Mesenchymal stem cell (in vitro differentiated cells and primary cell): ENCODE measurements at places on chromosomes 1 and 21.

- DNase-seq = no peak
These were observed 4.1 kb downstream of the SH3BP5L start for GRCh38 chr1:248821641-248822040.

GRCh38 chr1:22334860-22335550 lies 116.6 kb upstream of the ZBTB40 start:
- no peak for DNase-seq

DNA sequence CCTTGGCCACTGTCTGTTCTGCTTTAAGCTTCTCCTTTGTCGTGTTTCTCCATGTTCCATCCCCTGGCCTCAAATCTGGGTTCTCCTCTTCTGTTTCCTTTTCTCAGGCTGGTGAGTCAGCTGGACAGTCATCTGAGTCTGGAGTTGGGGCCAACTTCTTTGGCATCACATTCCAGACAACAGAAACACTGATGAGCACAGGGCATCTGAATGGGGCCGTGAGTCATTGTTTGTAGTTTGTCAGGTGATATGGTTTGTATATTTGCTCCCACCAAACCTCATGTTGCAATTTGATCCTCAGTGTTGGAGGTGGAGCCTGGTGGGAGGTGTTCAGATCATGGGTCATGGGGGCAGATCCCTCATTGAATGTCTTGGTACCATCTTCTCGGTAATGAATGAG lies 14.3 kb upstream of the OLIG2 start:
- peak; percentile 59 for DNase-seq

GRCh38 chr21:38267991-38268863 lies 11.4 kb downstream of the KCNJ15 start:
- DNase-seq = no peak

- peak; percentile 16 for DNase-seq
These were observed 59.9 kb upstream of the FBXO28 start for GRCh38 chr1:224054012-224054411.

DNA sequence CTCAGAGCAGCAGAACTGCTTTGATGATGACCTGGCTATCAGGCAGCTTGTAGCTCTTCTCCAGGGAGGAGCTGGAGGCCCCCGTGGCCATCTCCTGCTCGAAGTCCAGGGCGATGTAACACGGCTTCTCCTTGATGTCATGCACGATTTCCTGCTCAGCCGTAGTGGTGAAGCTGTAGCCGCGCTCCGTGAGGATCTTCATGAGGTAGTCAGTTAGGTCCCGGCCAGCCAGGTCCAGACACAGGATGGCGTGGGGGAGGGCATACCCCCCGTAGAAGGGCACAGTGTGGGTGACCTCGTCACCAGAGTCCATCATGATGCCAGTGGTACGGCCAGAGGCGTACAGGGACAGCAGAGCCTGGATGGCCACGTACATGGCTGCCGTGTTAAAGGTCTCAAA lies 18.3 kb upstream of the TP53BP2 start:
- no peak for DNase-seq

- DNase-seq = no peak
These were observed 35.0 kb downstream of the SOX13 start for GRCh38 chr1:204107892-204108291.

DNA sequence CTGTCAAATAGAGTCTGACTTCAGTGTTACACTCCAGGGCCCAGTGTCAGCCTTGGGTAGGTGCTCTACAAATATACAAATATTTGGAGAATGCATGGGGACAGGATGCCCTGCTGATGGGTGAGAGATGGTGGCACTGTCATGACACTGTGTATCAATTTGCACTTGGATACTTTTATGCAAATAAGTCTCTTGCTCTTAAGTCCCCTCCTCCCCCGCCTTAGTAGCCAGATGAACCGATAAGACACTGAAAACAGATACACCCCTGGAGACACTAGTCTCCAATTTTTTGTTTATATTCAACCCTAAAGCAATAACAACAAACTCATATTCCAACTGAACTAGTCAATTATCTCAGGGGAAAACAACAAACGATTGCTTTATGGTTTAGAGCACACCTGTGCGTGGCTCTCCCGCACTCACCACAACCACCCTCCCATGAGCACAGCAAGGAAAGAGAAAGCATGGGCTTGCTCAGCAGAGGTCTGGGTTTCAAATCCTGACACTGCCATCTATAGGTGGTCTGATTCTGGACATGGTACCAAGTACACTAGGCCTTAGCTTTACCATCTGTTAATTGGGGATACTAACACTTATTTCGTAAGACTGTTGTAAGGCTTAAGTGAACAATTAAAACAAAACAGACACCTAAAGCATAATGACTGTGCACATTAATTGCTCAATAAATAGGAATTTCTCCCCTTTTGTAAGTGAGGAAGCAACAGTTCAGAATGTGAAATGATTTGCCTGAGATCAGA lies 50.3 kb downstream of the HIVEP3 start:
- DNase-seq = no peak

GRCh38 chr1:169460191-169460833 lies 25.4 kb downstream of the SLC19A2 start:
- DNase-seq = no peak

DNA sequence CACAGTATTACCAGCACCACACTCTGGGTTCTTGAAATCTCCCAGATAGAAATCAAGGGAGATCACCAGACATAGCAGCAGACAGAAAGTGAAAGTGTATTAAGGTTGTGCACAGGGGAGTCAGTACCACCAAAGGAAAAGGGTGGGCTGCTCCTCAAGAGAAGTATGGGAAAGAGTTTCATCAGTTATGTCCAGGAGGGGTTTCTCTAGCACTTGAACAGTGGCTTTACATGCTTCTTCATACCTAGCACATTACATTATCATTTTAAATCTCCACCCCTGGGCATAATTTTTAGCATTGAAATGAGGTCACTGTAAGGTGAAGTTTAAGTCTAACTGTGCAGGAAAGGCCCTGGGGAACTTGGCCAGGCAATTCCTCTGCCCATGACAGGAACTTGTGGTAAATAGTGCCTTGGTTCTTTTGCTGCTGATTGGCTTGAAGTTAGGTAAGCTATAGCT lies 601.0 kb downstream of the NUF2 start:
- DNase-seq = peak; percentile 2

GRCh38 chr1:2165646-2166045 lies 28.9 kb downstream of the FAAP20 start:
- no peak for DNase-seq

- DNase-seq = peak; percentile 18
These were observed 175.7 kb downstream of the HHIPL2 start for GRCh38 chr1:222372221-222372620.

- DNase-seq = peak; percentile 38
These were observed 35.5 kb upstream of the HHAT start for GRCh38 chr1:210293171-210293607.

GRCh38 chr21:33557447-33557846 lies 14.6 kb downstream of the SON start:
- no peak for DNase-seq

GRCh38 chr1:100213141-100213540 lies 35.1 kb upstream of the LRRC39 start:
- no peak for DNase-seq

DNA sequence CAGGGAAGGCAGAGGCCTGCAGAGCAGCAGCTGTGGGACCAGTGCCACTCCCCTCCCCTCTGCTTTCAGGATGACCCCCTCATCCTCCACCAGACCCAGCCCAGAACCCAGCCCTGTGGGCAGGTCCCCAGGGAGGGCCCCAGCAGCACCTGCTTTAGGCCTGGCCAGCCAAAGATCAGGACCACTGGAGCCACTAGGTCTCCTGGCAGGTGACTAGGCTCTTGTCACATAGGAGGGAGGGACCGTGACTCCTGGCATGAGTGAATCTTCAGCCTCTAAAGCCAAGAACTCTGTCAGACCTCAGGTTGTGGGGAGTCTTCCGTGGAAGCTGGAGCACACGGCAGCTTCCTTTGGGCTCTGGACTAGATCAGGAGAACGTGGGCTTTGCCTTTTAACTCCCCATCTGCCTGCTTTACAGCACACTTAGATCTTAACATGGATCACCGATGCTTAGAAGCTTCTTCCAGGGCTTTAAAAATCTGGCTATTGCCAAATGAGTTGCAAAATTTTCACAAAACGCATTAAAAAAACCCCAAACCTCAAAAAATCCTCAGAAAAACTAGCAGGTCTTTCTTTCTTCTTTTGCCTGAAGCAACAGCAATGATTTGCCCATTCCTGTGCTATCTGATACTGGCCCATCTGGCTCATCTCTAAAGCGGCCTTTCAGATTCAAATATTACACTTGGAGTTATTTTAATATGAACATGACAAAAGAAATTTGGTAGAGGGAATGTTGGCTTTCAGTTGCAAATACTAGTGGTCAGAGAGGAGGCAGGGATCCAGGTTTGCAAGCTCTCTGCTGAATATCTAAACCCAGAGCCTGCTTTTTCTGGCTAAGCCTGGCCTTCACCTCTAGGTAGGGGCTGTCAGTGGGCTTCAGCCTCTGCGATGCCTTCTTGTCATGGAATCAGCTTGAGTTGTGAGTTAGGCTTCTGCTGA lies 235.2 kb downstream of the SDCCAG8 start:
- no peak for DNase-seq

DNA sequence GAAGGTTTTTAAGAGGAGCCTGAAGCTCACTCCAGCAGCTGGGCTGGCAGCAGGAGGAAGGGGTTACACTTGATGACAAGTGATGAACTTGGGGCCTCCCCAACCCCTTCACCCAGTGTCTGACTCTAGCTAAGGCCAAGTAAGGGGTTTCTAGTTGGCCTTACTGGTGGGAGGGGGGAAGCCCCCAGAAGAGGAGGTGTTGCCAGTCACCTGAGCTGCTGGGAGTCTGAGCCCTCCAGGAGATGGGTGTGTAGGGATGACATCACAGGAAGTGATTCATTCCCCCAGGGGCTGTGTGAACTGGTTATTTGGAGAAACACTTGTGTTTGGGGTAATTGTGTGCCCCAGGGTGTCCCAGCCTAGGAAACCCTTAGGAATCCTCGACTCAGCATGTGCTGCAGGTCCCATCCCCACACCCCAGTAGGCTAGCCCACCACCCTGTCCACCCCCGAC lies 3.1 kb downstream of the PADI1 start:
- peak; percentile 75 for DNase-seq

DNA sequence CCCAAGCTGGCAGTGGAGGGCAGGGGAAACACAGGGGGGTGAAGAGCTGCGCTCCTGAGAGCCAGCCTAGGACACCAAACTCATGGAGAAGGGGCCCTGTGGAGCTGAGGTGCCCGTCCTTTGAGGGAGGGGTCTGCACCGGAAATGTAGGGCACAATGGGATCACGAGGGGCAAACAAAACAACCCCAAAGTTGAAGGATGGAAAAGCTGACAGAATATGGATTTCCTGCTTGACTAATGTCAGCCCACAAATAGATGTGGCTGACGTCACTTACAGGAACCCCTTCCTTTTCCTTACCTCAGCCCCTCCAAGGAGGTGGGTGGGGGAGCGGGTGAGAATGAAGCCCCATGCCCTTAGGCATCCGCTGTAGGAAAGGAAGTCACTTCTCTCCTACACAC lies 110.9 kb downstream of the KCNN3 start:
- DNase-seq = no peak

DNA sequence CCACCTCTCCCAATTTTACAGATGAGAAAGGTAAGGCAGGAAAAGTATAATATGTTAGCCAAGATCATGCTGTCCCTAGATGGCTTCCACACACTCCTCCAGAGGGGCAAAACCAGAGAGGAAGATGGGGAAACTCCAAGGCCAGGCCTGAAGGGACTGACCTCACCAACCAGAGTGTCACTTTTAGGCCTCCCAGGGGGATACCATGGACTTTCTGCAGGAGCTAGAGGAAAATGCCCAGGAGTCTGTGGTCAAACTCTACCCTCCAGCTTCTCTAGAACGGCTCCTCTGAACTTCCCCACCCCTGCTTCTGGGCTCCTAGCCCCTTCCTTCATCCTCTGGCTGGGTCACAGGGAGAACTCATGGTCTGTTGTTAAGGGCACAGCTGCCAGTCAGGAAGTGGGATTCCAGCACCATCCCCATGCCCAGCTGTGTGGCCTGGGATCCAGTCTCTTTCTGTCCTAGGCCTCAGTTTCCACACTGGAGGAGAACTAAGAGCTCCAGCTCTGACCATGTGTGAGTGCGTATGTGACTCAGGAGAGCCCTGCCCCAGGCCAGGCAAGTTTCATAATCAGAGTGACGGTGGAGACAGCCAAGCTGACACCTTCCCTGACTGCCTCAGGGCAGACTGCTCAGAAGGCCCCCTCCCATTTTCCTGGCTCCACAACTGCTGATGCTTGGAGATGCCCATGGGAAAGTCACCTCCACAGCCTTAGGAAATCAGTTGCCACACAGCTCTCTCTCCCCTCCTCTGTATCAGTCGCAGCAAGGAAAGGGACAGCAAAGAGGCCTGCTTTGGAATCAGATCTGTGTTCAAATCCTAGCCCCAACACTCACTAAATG lies 1.9 kb downstream of the IGSF8 start:
- peak; percentile 82 for DNase-seq

- no peak for DNase-seq
These were observed 67.1 kb downstream of the DDR2 start for GRCh38 chr1:162699366-162699765.

DNA sequence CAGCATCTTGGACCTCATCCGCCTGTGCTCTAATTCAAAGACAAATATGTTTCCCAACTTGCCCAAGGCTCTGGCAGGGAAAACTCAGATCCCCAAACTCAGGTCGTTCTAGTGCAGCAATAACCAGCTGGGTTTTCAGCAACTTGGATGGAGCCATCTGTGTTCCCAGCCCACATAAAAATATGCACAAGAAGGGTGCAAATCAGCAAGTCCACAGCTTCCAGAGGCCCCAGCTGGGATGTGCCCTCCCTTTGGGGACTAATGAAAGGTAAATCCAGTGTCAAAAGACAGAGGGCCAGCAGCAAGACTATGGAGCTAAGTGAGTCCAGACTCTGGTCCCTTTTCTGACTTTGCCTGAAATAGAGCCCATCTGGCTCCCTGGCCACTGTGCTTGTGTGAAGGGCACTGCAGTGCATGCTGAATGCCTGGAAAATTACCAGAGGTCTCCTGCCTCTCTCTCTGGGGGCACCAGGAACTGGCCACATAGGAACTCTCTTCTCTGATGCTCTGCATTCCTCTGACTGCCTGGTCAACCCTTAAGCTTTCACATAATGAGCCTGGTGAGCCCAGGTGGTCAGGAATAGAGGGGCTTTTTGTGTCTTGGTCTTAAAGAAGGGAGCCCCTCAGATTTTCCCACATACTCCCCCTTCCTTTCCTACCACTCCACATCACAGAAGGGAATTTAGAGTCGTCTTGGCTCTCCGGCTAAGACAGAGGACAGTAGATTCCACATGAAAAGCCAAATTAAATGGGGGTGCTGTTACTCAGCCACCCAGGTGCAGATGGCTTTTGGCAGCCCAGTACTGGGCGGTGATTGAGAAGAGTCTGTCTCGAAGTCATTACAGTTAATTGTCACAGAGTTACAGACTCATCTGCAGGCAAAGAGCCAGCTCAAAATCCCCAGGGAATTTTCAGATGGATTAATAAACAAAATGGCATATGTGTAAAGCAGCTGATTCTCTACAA lies 88.1 kb upstream of the C1orf21 start:
- peak; percentile 39 for DNase-seq
